GDM1 (cell line): ENCODE measurements at places on chromosomes 1 and 21.

DNA sequence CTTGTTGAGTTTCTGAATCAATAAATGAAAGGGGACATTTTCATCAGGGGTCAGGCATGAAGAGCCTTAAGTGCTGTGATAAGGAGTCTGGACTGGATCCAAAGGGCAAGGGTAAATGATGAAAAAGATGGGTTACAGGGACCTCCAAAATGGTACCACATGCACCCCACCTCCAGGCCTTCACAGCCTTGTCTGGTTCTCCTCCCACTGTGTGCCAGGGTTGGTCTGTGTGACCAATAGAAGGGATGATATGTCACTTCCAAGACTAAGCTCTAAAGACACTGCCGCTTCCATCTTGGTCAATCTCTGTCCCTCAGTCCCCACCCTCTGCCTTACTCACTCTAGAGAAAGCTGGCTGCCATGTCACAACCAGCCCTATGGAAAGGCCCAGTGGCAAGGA, 140.6 kb downstream of the ZNF281 start:
- DNase-seq = no peak

DNA sequence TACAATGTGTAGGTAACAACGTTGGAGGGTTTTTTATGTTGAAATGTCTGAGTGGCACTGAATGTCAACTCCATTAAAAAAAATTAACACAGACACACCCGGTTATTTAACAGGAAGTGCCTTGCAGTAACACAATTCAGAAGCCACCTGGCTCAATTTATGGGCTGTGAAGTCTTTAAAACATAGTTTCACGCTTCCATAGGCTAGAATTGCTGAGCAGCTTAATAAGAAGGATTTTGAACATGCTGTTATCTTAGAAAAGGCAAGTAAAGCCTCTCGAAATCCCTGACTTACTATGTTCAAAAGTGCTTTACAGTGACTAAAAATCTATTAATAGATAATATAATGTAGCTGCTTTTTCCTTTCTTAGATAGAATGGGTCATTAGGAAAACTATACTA, 19.7 kb downstream of the SRSF4 start:
- DNase-seq = no peak

- DNase-seq = no peak
Observed at GRCh38 chr1:157442065-157442464, 110.2 kb downstream of the FCRL5 start.

- DNase-seq = no peak
Observed at GRCh38 chr1:17412093-17412870, 27.2 kb downstream of the RCC2 start.

GRCh38 chr1:177273141-177273540, 102.4 kb downstream of the BRINP2 start:
- no peak for DNase-seq

GRCh38 chr1:181184621-181185020, 96.1 kb downstream of the IER5 start:
- DNase-seq = no peak

- DNase-seq = no peak
Observed at GRCh38 chr1:168121401-168122011, 15.2 kb downstream of the GPR161 start.

DNA sequence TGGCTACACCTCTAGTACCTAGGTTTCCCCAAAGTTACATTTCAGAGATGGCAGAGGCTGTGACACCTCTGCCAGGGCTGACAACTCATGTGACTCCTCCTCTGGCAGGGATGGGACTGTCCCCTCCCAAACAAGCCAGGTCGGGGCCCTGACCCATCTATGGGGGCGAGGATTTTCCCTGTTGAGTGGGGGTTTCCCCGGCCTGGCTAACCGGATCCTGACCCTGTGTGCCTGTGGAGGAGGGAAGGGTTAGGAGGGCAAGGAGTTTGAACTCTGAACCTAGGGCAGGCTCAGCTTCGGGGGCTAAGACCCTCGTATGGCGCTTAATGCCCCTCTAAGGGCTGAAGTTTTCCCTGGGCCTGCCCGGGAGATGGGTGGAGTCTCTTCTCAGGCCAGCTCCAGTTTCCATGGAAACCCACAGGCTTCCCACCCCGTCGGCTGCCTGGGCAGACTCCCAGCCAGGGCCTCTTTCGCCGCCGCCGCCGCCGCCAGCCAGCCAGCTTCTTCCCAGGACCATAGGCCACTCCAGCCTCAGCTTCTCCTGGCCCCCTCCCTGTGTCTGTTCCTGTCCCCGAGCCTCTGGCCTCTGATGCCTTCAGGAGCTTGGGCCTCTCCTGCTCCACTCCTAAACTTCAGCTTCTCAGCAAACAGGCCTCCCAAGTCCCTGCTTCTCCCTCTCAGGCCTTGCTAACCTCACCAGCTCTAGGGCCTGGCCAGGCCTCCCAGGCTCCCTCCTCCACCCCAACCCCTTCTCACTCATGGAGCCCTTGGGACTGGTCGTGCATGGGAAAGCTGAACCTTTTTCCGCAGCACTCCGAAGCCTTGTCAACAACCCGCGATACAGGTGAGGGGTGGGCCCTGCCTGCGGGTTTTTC, at the start of gene BTBD19:
BTBD19 (plus strand) TSS at position 461 of the 875 bp plus-strand sequence; CDS start at position 759, 298 bp downstream.
- DNase-seq = no peak

DNA sequence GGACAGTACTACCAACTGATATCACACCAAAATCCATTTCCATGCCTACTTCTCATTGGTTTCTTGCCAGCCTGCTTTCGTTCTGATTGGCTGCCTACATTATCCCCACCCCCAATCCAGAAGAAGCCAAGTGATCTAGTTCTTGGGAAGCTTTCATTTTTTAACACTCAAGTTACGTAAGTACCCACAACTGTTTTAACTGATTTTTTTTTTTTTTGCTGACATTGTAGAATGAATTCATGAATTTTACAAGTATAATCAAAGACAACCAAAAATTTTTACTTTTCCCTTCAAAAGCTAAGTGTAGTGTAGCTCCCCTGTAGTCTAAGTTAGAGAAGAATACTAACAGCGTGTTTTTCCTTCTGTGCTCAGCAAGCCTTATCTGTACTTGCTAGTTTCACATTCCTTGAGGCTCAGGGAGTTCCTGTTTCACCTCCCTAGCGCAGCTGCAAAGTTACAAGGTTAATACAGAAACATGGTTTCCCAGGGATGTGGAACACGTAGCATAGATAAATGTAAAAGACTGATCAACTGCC, at the start of gene SLC9C2:
SLC9C2 (minus strand) TSS at position 17 of the 536 bp plus-strand sequence. CDS start 1,296 bp downstream, outside the sequence.
- DNase-seq = no peak
